Naive B cell (primary cell): ENCODE measurements at places on chromosomes 1 and 21.
A peak's percentile ranks its signal among the peaks of the same experiment; 100 is the strongest.

DNA sequence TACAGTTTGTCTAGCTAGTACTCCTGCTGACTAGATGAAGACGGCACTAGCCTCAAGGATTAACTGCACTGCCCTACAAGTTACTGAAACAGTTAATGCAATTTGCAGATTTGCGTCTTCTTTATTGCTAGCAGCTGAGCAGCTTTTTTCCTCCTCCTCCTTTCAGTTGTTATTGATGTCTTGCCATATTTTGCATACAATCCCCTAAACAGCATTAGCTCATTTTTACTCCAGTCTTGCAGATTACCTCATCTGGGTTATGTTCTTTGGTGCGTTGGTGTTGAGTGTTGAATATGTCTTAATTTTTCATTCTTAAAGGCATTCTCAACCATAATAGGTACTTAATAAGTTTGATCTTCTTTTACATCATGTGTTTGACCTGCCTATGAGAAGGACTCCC is 363.4 kb upstream of the LYPLAL1 start:
- H3K27ac ChIP-seq, result no peak overlapping the region
- no peak for DNase-seq
- H3K4me3 ChIP-seq, result no peak overlapping the region
- no peaks in the 10 kb centered on the region for H3K36me3 ChIP-seq
- H3K27me3 ChIP-seq, result no peaks in the 10 kb centered on the region

DNA sequence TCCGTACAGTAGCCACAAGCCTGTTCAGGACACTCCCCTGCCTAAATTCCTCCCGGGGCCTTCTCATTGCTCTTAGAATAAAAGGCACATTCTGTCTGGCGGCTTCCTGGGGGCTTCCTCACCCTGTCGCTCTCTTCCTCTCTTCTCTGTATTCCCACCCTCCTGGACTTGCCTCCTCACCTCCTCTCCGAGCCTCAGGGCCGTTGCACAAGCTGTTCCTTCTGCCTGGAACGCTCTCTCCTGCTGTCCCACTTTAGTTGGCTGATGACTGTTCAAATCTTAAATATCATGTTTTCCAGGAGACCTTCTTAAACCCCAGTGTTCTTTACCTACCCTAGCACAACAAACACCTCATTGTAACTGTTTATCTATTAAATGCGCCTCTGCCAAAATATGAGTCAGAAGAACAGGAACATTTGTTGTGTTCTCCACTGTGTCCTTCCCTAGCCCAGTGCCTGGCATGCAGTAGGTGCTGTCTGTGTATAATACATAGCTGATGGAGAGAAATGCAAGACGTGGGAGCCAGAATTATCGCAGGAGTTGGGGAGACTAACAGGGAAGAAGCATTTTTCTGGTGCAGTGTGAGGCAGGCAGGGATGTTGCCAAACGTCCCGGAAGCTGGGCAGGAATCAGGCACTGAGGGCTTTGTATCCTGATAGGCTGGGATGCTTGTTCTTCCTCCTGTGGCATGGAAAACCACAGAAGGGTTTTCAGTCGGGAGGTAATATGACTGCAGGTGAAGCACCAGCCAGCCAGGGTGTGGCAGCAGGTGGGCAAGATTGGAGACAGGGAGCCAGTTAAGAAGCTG is 24.1 kb upstream of the THRAP3 start:
- peak overlapping the region; percentile 52 for H3K27ac ChIP-seq
- H3K4me3 ChIP-seq, result no peak overlapping the region
- no peaks in the 10 kb centered on the region for H3K27me3 ChIP-seq
- no peaks in the 10 kb centered on the region for H3K36me3 ChIP-seq
- DNase-seq, result no peak

- DNase-seq, result no peak
- H3K27me3 ChIP-seq, result no peaks in the 10 kb centered on the region
- no peaks in the 10 kb centered on the region for H3K36me3 ChIP-seq
- no peak overlapping the region for H3K27ac ChIP-seq
- H3K4me3 ChIP-seq, result no peak overlapping the region
Measured at GRCh38 chr1:183891158-183891856, 86.4 kb downstream of the RGL1 start.

GRCh38 chr1:232207073-232207866 is 422.7 kb downstream of the SIPA1L2 start:
- no peaks in the 10 kb centered on the region for H3K4me1 ChIP-seq
- H3K27ac ChIP-seq, result no peak overlapping the region
- no peaks in the 10 kb centered on the region for H3K36me3 ChIP-seq
- no peak overlapping the region for H3K4me3 ChIP-seq
- DNase-seq, result no peak

DNA sequence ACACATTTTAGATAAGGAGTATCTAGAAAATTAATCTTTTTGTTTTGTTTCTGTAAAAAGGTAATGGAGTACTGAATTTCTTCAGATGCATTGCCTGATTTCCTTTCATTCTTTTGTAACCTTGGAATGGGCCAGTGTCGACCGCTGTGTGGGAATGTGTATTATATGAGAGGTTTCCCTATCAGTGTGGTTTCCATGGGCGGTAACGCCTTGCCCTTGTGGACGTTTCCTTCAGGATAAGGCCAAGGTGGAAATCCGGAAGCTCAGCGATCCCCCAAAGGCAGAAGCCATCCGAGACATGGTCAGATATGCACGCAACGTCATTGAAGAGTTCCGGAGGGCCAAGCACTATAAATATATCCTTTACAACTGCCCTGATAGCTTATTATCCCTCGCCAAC is 49.8 kb downstream of the SMYD2 start:
- H3K27me3 ChIP-seq, result no peaks in the 10 kb centered on the region
- no peak for DNase-seq
- H3K4me3 ChIP-seq, result no peak overlapping the region
- no peaks in the 10 kb centered on the region for H3K36me3 ChIP-seq

GRCh38 chr1:3338725-3339070 is 115.8 kb upstream of the ARHGEF16 start:
- no peak overlapping the region for H3K27ac ChIP-seq
- H3K27me3 ChIP-seq, result no peaks in the 10 kb centered on the region
- DNase-seq, result no peak

GRCh38 chr1:5140962-5141361 is 486.6 kb downstream of the AJAP1 start:
- DNase-seq, result no peak
- H3K4me3 ChIP-seq, result no peak overlapping the region
- no peaks in the 10 kb centered on the region for H3K4me1 ChIP-seq

DNA sequence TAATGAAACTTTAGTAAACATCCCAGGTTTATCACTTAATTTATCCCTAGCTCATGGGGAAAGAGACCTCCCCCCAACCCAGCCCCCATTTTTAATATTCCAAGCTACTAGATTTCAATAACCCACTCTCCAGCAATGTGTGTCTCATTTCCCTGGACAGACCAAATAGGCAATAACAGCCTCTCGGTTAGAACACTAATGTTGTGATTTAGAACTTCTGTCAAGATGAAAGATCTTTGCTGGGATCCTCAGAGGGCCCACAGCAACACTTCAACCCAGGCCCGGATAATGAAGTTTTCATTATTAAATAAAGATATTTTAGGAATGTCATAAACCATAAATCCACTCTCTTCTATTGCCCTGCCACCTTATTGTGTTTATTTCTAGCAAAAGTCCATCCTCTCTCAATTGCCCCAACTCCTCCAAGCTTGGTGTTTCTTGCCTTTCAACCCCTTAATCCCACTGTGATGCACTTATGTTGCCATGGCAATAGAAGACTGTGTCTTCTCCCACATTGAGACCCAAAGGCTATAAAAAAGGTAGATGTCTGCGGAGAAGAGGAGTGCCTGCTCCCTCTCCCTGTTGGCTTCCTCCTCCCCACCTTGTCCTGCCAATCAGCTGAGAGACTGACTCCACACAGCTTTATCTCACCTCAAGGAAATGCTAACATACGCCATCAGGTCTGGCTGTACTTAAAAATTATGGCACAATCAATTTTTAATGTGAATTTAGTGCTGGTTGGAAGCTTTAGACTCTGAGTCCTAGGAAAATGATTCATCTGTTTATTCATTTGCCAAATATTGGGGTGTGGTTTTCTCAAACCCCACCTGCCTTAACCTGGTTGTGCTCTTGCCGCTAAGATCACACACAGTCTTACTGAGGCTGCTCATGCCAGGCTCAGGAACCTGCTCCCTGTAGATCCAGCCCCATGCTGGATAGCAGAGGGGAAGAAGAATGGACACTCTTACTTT is 258.3 kb upstream of the CAMK1G start:
- H3K36me3 ChIP-seq, result no peaks in the 10 kb centered on the region
- no peaks in the 10 kb centered on the region for H3K4me1 ChIP-seq
- no peak for DNase-seq
- H3K27ac ChIP-seq, result no peak overlapping the region
- H3K4me3 ChIP-seq, result no peak overlapping the region

DNA sequence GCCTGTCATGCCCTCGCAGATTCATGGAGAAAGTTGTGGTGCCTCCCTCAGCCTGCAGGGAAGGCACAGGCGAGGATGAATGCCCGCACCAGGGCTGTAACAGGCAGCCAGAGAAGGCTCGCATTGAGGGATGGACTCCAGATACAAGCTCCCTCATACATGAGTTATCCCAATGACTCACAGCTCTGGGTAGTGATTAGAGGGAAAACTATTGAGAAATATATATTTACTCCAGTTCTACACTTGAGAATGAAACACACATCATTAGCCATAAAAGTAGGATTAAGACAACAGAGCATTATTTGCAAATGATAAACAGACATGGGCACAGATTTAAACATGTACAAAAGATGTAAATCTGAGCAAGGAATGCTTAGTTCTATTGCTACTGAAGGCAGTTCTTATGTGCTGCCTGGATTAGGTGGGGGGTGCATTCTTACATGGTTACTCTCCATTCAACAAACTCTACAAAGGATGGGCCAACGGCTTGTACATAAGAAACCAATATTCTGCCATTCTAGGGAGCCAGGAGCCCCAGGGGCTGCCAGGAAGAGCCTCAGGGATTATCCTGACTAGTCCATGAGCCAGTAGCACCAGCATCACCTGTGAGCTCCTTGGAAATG is 97.9 kb downstream of the CSMD2 start:
- H3K27me3 ChIP-seq, result peaks cover 5% of the 10 kb centered on the region
- H3K27ac ChIP-seq, result no peak overlapping the region
- no peak for DNase-seq
- H3K4me3 ChIP-seq, result no peak overlapping the region
- H3K36me3 ChIP-seq, result no peaks in the 10 kb centered on the region

DNA sequence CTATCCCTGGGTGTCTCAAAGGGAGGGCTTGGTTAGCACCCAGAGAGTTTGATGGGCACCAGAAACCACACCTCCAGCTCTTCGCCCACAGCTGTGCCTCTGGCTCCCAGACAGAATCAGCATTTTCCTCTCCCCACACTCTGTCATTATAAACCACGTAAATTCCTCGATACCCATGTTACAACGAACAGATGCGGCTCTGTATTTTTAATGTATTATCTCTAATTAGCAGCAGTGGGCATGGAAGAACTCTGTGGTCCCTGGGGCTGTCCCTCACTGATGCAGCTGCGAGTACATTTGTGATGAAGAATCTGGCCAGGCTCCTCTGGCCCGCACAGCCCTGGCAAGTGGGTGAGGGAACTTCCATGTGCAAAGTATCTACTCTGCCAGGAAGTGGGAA is 10.8 kb downstream of the HMGB4 start:
- peaks cover 28% of the 10 kb centered on the region for H3K27me3 ChIP-seq
- H3K4me3 ChIP-seq, result no peak overlapping the region
- no peak overlapping the region for H3K27ac ChIP-seq
- no peaks in the 10 kb centered on the region for H3K36me3 ChIP-seq
- H3K4me1 ChIP-seq, result no peaks in the 10 kb centered on the region

DNA sequence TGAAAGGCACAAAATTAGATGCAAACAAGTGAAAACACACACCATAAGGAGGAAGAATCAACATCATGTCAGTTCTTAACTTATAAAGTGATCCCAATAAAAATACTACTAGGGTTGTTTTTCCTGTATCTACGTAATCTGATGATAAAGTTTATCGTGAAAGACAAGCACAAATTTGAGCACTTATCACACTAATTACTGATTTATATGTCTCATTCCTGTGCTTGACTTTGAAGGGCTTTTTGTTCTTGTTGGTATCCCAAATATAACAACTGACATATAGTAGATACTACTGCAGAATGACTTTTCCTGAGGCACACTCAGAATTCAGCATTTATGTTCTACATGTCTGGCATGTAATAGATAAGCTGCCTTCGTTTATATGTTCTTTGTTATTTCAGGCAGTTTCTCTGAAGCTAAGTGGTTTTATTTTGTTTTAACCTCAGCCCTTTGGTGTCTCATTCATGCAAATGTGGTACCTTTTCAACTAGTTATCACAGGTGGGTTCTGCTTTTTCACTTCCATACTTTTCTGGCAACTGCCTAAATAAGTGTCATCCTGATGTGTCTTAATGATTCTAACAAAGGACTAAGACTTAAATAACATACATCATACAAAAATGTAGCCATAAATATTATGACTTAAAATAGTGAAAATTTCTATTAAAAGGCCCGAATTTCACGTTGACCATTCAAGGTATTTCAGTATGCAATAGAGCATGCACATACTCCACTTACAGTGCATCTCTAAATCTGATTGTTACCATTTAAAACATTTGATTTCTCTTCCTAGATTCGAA is 73.2 kb downstream of the LRRC8C start:
- peak overlapping the region; percentile 56 for H3K4me3 ChIP-seq
- no peaks in the 10 kb centered on the region for H3K27me3 ChIP-seq
- H3K4me1 ChIP-seq, result peaks cover 24% of the 10 kb centered on the region
- peaks cover 6% of the 10 kb centered on the region for H3K36me3 ChIP-seq

DNA sequence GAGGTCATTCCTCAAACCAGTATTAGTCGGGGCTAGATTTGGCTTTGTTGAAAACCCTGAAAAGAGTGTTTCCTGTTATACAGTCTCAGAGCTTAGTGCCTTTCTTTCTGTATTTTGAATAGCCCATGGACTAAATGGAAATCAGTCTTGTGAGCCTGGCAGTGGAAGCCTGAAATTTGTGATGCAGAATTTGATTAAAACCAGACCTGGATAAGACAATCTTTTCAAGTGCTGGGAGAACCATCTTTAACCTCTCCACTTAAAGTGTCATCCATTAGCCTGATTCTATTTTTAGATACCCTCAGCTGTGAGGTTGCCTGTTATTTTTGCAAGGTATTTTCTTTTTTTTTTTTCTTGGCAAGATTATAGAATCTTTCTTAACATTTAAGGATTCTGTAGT is 19.5 kb downstream of the ACTN2 start:
- H3K4me3 ChIP-seq, result no peak overlapping the region
- no peaks in the 10 kb centered on the region for H3K36me3 ChIP-seq
- DNase-seq, result no peak

- H3K27ac ChIP-seq, result no peak overlapping the region
- H3K4me1 ChIP-seq, result no peaks in the 10 kb centered on the region
- H3K4me3 ChIP-seq, result no peak overlapping the region
- H3K36me3 ChIP-seq, result no peaks in the 10 kb centered on the region
- no peak for DNase-seq
Measured at GRCh38 chr1:234276151-234276788, 97.0 kb upstream of the COA6 start.

- H3K27me3 ChIP-seq, result no peaks in the 10 kb centered on the region
- H3K36me3 ChIP-seq, result peaks cover 2% of the 10 kb centered on the region
- no peak for DNase-seq
- H3K4me1 ChIP-seq, result peaks cover 7% of the 10 kb centered on the region
Measured at GRCh38 chr1:200207711-200208126, 180.2 kb downstream of the NR5A2 start.

- H3K27ac ChIP-seq, result no peak overlapping the region
- H3K4me1 ChIP-seq, result peaks cover 18% of the 10 kb centered on the region
- DNase-seq, result no peak
- H3K27me3 ChIP-seq, result no peaks in the 10 kb centered on the region
Measured at GRCh38 chr1:218357211-218357892, 12.2 kb downstream of the TGFB2 start.
